Fibroblast of lung (primary cell): ENCODE measurements at places on chromosomes 3 and 15.

GRCh38 chr3:131216801-131217200 is 164.8 kb upstream of the NUDT16 start:
- peak; percentile 74 for DNase-seq

DNA sequence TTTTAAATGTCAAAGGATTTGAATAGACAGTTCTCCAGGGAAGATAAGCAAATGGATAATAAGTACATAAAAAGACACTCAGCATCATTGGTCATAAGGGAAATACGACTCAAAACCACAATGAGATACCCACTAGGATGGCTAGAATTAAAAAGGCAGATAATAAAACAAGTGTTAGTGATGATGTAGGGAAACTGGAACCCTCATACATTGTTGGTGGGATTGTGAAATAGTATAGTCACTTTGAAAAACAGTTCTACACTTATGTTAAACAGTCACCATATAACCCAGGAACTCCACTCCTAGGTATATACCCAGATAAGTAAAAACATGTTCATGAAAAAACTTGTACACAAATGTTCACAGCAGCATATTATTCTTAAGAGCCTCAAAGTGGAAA is 72.5 kb downstream of the GPR156 start:
- no peak for DNase-seq

- DNase-seq = no peak
Measured at GRCh38 chr3:71339049-71339448, 244.5 kb downstream of the FOXP1 start.

DNA sequence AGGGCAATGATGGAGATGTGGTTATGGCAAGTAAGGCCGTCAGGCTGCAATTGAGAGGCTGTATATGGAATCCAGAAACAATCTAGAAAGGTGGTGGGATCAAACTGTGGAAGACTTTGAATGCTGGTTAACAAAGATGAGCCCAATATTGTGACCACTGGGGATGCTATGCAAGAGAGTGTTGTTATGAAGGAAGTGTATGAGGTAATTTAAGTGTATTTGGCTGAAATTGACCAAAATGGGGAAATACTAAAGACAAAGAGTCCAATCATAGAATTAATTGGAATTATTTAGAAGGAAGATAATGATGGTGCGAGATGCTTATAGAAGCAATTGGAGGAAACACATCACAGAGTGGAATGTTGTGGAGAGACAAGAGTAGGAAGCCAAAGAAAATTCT is 24.5 kb downstream of the BTLA start:
- no peak for DNase-seq

GRCh38 chr3:56355570-56356185 is 112.6 kb downstream of the ERC2 start:
- DNase-seq = no peak

DNA sequence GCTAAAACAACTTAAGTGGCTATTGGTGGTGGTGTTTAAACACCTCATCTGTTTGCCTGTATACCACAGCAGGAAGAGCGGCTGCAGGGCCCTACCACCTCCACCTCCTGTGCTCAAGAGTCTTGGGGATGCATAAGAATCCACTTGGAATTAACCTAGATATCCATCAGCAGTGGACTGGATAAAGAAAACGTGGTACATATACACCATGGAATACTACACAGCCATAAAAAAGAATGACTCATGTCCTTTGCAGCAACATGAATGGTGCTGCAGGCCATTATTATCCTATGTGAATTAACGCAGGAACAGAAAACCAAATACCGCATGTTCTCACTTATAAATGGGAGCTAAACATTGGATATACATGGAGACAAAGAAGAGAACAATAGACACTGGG is 76.8 kb downstream of the SETMAR start:
- no peak for DNase-seq

GRCh38 chr3:159721324-159721723 is 267.3 kb upstream of the IL12A start:
- DNase-seq = no peak

DNA sequence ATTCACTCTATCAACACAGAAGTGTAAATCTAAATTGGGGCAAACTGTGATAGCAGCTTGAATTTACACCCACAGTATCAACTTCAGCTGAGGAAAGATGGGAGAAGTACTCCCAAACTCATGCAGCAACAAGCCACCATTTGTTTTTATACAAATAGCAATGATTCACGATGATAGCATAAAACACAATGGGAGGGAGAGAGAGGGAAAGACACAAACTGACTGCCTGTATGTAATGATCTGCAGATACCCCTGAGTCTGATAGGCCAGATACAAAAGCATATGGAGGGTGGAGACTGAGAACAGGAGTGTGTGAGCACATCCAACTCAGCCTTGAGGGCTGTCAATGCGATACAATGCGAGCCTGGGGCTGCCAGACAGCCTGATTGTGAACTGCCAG is 79.2 kb downstream of the CNTN3 start:
- DNase-seq = no peak

DNA sequence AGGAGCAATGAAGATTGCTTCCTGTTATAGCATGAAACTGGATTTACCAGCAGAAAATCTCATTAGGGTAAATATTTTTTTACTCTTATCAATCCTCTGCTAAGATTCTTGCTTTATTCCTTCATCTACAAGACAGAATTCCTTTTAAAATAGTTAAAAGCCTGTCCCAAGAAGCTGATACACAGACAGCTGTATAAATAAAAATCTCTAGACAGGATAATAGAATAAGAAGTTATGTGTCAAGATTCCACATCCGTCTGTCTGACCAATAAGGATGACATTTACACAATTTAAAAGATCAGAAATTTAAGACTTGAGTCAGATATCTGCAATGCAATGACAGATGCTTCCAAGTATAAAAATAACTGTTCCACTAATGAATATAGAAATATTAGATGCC is 57.6 kb downstream of the SSR3 start:
- no peak for DNase-seq

DNA sequence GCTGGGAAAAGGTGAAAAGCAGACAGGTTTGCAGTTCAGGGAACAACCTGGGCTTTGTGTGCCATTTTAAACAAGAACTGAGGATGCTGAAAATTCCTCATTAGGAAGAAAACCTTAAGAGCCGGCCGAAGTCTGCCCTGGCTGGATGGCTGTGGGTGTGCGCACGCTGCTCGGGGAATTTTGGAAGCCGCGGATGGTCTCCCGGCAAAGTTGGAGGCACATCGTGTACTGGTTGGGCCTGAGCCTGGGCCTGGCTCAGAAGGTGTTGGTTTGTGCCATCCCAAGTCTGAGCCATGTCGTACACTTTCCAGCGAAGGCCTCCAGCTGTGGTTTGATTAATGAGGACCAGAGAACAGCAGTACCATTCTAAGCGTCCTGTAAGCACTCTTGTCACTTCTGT is 188.2 kb downstream of the ATP10A start:
- DNase-seq = no peak

GRCh38 chr15:89500397-89501270 is 4.3 kb upstream of the RHCG start:
- no peak for DNase-seq

GRCh38 chr3:149969110-149969939 is 1.4 kb downstream of the PFN2 start:
- DNase-seq = peak; percentile 86

DNA sequence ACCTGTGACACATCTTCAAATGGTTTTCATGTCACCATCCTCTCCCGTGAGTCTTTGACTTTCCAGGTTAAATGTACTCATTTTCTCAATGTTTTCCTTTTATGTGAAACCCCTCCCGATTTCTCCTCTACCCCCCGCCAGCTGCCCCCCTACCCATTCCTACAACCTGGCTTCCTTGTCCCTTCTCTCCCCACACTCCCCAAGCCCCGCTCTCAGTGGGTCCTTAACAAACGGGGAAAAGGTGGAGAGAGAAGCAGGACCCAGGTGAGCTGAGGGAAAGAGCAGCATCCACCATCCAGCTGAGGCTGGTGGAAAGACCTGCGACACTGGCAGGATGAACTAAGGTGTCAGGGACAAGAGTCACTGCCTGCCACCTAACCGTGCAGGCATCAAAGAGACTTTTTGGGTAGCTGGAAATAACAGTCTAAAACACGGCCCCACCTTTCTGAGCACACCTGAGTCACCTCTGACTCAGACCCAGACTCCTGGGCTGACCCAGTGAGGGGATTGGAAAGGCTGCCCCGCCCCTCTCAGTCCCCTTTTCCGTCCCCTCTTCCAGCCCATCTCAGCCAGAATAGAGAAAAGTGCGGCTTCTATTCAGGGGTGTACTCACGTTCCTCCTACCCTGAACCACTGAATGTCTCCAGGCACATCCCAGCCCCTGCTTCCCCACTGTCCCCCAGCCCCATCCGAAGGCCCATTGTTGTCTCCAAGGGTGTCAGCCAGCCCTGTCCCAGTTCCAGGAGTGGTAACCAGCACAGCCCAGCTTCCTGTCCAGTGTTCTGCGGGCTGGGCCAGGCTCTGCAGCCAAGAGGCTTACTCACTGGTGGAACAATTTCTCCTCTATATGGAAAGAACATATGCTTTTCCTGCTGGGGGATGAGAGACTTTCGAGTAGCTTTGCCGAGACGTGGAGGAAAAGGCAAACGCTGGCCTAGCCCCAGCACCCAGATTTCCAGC is 20.4 kb downstream of the ISG20 start:
- peak; percentile 78 for DNase-seq

DNA sequence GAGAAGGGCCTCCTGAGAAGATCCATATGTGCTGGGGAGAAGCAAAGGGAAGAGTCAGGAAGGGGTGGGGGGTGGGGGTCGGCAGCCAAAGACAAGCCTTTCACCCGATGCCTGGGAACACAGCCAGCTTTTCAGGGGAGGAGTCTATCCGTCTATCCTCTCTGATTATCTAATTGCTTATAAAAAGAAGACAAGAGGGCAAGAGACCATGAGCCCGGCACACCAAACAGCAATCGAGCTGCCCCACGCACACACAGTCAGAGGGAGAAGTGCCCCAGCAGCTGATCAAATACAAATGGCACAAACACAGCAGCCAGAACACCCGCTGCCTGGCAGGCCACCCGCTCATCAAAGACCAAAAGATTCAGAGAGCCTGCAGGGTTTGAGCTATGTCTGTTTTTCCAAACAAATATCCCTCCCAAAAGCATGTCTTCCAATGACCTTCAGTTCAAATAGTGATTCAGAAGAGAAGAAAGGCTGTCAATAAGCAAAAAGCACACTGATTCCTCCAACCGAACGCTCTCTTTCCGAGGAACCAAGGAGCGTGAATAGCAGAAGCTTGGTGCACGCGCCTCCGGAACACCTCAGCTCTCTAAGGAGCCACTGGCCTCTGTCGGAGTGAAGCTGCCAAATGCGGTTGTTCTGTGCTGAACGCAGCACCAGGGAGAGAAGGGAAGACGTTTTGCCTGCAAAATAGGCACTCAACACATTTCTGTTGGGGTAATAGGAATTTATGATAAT is 419.2 kb downstream of the OCA2 start:
- DNase-seq = peak; percentile 53

- DNase-seq = no peak
Measured at GRCh38 chr3:166582236-166582635, 745.0 kb upstream of the BCHE start.

GRCh38 chr3:66473692-66474091 is 27.1 kb downstream of the LRIG1 start:
- peak; percentile 67 for DNase-seq

- DNase-seq = peak; percentile 25
Measured at GRCh38 chr3:129855170-129855831, 38.2 kb downstream of the TMCC1 start.

DNA sequence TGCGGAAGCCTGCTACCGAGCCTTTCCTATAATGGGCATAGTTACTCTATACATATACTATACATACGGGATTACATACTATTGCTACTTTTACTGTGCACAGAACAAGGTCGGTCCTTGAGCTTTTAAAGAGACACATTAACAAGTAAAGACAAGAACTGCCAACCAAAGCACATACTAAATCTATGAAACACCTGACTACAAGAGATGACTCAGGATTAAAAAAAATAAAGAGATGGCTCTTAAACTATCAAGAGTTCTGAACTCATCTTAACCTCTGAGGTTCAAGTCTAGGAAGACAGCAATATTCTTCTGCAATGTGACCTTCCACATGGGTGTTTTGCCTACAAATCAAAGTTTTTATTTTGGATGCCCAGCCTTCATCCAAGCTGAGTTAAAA is 106.8 kb downstream of the TNIK start:
- no peak for DNase-seq

DNA sequence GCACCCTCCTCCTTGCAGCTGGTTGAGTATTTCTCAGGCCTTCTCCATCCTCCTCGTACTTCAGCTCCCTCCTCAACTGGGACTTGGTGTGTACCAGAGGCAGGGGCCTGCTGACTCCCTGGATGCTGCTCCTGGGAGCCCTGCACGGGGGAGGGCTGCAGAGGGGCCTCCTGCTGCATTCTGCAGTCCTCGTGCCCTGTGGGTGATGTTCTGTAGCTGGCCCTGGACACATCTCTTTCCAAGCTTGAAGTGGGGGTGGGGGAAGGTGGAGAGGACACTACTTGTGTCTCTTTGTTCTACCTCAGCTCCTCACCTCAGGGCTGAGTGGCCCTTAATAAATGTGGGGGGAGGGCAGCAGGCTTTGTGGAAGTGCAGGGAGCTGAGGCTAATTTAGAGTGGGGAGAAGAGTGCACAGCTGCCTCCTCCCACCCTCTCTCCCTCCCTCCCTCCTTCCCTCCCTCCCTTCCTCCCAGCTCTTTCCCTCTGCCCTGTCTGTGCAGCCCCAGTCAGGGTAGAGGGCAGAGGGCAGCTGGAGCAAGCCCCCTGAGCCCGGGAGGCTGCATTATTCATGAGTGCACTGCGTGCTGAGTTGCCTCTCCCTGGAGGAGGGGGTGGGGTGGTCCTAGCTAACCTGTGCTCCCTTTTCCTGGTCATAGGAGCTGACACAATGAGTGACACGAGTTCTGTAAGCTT is 3.7 kb upstream of the GRM2 start:
- DNase-seq = no peak

DNA sequence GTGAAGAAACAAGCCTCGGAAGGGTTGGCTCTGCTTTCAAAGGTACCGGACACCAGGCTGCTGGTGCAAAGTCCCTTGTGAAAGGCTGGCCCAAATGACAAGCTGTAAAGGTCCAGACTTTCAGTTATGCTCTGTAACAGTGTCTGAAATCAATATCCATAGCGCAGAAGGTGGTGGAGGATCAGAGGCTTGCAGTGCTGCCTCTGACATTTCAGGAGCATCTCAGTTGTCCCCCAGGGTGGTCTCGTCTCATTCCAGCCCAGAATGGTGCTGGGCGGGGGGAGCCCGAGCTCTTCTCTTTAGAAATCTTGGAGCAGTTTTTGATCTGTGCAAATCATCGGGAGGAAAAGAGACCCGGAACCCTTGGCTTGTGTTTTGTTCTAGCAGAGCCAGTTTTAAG is 402.3 kb upstream of the RGMA start:
- no peak for DNase-seq

- DNase-seq = no peak
Measured at GRCh38 chr3:154143873-154144272, 22.7 kb downstream of the ARHGEF26 start.

- DNase-seq = peak; percentile 84
Measured at GRCh38 chr15:45457641-45458539, 64.7 kb downstream of the SLC30A4 start.
